Femur (tissue), 1 donor: ENCODE measurements at places on chromosomes 1 and 21.

DNA sequence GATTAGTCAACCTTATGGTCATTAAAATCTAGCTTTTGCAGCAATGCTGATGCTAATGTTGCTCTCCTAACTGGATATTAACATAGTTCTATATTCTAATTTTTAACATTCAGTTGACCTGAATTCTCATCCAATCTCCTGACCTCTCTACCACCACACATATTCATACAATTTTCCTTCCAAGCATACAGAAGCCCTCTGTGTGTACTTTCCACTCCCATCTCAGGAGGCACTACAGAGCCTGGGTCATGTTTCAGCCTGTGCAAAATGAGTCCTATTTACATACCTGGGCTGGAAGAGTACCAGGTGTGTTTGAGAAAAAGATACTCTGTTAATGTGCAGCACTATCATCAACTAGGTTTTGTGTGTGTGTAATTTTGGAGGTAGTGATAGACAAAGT, 486.3 kb downstream of the NEGR1 start:
- DNase-seq = no peak

DNA sequence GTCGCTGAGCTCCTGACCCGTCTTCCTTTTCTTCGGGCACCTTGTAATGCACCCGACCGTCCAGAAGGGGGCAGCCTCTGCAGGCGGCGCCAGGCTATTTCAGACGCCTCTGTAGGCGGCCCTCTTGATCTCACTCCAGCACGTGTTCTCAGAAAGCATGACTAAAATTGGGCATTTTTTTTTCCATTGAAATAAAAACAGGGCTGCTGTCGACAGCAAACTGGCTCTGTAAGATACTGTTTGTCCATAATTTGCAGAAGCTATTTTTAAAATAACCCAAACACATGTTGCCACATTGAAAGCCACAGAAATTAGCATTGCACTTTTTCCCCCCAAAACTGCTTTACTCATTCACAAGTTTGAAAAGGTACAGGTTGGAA, 78.0 kb downstream of the STUM start:
- peak; percentile 82 for DNase-seq

DNA sequence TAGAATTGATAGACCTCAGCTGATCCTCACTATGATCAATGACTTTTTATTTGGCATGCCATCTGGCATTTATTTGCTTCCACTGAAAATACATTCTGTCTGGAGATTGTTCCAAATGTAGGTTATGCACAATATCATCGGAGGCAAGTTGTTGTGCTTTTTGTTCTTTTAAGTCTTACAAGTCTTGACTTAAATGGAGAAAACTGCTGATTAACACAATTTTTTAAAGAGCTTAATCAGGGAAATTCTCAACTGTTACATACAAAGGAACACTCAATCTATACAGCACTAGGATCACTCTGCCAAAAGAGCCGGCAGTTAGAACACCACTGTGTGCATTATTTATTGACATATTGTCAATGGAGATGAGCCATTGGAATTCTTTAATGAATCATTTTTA, 19.2 kb downstream of the CYYR1 start:
- no peak for DNase-seq

GRCh38 chr1:103788377-103788776, 38.7 kb downstream of the AMY1C start:
- no peak for DNase-seq

GRCh38 chr1:93339171-93339697, 6.5 kb upstream of the DR1 start:
- DNase-seq = no peak

DNA sequence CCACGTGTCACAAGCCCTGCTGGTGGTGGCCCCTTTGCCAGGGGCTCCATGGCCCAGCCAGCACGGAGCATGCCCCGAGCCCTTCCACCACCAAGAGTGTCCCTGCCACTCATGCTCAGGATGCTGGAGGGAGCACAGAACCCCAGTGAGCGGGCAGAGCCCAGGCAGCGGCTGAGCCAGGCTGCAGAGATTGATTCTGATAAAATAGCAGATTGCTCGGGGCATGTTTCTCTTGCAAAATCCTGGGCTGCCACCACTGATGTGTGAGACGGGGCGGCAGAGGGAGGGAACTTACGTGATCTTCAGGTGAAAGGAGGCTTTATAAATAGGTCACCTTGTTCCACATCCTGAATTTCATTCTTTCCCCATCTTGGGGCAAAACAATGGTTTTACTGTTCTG, 53.2 kb downstream of the SPSB1 start:
- no peak for DNase-seq

DNA sequence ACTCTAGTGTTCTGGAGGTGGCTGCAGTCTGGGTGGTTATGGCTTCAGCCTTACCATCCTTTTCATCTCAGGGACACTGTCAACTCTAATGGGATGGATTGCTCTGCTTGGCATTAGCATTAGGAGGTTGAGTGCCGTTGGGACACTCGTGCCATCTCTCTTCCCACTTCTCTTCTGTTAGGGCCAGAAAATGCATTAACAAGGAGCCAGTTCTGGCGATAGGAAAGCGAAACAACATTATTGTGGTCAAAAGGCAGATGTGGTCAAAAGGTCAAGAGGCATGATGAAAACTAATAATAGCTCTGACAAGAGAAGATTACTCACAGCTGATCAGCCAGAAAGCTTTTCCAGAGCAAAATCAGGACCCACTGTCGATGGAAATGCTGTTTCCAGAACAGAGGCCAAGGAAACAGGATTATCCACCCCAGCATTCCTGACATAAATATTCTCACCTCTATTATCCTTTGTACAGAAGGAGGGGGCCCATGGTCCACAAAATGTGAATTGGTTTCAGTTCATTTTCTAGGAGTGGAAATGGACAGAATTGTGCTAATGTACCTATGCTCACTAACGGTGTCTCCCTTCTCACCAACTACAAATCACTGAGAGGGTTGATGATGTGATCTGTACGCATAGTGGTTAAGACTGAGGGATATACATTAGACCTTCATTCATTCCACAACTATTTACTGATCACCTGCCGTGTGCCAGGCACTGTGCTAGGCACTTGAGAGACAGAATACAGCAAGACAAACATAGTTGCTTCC, 72.0 kb downstream of the ST6GALNAC5 start:
- no peak for DNase-seq

DNA sequence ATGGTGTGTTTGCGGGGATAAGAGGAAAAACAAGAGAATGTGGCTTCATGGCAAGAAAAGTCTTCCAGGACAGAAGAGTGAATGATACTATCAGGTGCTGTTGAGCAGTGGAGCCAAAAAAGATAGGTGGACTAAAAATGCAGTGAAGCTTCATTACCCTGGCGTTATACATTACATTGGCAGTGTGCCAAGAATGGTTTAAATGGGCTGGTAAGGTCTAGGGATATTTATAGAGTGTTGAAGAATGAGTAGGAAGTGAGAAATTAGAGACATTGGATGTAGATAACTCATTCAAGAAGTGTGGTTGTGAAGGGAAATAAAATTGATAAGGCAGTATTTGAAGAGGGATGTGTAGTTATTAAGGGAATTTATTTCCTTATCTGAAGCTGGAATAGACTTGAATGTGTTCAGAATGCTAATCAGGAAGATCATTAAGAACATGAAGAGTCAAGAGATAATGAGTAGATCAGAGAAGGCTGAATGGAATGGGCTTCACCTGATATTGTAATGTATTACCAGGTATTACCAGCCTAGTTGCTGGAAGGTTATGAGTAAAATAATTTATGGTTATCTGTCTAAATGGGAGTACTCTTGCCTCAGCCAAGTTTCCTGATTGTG, 72.7 kb downstream of the MAST2 start:
- no peak for DNase-seq

GRCh38 chr1:184298440-184299405, 88.1 kb upstream of the C1orf21 start:
- DNase-seq = no peak

- no peak for DNase-seq
Measured at GRCh38 chr1:5998906-5999301, 6.7 kb upstream of the NPHP4 start.

- DNase-seq = no peak
Measured at GRCh38 chr1:202145068-202145743, 669 bp upstream of the ARL8A start.

- no peak for DNase-seq
Measured at GRCh38 chr1:217388522-217389065, 242.3 kb downstream of the GPATCH2 start.

DNA sequence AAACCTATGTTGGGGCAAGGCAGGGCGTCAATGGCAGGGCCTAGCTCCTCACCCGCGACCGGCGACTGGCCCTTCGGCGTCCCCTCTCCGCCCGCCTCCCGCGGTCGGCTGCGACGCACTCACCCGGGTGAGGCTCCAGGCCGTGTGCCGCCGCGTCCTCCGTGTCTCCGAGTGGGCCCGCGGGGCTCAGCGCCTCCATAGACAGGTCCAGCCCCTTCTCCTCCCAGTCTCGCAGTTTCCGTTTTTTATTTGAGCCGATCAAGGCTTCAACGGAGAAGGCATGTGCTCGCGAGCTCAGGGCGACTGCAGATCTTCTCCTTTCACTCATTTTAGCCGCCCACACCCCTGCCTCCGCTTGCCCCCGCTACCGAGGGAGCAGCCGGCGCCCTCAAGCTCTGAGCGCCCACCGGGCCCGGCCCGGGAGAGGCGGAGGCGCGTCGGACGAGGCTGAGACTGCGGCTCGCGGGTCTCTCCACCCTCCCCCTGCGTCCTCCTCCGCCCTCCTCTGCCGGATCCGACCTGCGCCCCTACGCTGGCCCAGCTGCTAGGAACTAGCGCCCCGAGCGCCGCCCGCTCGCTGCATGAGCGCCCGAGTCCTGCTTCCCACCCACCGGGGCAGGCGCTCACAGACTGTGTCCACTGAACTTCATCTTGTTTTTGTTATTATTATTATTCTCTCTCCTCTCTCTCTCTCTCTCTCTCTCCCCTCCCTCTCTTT, 516 bp downstream of the TBX15 start:
- DNase-seq = peak; percentile 85

- DNase-seq = no peak
Measured at GRCh38 chr1:245416781-245417180, 262.0 kb downstream of the KIF26B start.

- DNase-seq = no peak
Measured at GRCh38 chr1:38872401-38873026, 634 bp downstream of the MYCBP start.

DNA sequence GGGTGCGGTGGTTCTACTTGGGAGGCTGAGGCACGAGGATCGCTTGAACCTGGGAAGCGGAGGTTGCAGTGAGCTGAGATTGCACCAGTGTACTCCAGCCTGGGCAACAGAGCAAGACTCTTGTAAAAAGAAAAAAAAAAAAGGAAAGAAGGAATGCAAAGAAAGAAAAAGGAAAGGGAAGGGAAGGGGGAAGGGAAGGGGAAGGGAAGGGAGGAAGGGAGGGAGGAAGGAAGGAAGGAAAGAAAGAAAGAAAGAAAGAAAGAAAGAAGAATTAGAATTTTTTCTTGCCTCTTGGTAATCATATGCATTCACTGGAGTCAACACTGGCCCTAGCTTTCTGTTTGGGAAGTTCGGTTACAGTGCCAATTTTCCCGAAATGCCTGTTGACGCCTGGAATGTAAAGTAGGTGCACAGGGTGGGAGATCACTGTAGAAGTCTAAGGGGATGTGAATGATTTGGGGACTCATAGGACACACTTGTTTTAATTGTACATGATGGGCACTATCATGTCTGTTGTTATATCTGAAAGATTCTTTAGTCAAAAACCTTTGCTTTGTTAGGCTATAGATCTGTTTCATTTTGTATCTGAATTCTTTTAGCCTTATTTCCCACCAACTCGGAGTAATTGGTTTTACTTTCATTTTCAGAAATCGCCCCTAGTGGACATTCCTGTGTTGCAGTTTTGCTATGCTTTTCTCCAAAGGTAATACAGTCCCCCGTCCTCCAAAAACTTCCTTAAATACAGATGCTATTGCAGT, 59.8 kb upstream of the MORC3 start:
- peak; percentile 77 for DNase-seq

DNA sequence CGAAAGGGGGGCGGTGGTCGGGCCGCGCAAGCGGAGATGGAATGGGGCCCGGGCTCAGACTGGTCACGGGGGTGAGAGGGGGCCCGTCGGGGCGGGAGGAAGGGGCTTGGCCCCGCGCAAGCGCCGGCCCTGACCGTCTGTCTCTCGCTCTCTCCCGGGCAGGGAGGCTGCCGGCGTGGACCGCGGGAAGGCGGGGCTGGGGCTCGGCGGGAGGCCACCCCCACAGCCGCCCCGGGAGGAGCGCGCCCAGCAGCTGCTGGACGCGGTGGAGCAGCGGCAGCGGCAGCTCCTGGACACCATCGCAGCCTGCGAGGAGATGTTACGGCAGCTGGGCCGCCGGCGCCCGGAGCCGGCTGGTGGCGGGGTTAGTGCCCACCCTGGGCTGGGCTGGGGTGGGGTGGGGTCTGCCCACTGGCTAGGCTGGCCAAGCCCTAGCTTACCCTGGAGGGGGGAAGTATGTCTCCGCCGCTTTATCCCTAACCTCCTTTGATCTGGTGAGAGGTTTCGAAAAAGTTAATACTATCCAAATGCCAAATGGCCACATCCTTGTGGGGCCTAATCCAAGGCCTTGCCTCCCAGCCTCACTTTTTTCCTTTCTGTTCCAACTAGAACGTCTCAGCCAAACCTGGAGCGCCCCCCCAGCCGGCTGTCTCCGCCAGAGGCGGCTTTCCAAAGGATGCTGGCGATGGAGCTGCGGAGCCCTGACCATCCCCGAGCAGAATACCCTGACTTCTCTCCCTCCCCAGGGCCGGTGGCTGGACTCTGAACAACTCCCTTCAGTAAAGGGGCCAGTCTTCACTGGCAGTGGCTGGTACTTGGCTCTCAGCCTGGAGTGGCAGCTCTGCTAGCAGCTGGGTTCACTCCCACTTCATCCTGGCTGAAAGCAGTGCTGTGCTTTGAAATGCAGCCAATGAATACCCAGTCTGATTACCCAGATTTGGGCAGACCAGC, 636 bp upstream of the YRDC start:
- DNase-seq = peak; percentile 85

DNA sequence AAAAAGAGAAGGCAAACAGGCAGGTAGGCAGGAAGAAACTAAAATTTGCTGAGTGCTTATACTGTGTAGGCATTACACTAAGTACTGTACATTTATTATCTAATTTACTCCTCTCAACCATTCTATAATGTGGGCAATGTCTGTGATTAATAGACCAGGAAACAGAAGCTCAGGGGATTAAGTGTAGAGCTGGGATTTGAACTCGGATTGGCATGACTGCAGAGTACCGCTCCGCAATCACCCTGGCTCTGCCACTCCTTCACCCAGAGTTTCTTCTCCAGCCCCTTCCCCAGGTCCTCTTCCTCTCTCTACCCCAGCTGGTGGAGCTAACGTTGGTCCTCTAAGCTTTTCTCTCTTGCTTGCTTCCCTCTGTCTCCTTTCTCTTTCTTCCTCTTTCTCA, 11.5 kb upstream of the S100A2 start:
- no peak for DNase-seq

- no peak for DNase-seq
Measured at GRCh38 chr21:33657124-33657820, 15.0 kb downstream of the ITSN1 start.

- no peak for DNase-seq
Measured at GRCh38 chr1:200034761-200035396, 7.4 kb downstream of the NR5A2 start.
